ENCODE measurements at places on chromosomes 1 and 21.

- no peak for DNase-seq
Observed at GRCh38 chr1:220307607-220308006, 35.4 kb upstream of the RAB3GAP2 start.

GRCh38 chr21:30924146-30924700 lies 42.8 kb upstream of the KRTAP11-1 start:
- DNase-seq, result no peak

DNA sequence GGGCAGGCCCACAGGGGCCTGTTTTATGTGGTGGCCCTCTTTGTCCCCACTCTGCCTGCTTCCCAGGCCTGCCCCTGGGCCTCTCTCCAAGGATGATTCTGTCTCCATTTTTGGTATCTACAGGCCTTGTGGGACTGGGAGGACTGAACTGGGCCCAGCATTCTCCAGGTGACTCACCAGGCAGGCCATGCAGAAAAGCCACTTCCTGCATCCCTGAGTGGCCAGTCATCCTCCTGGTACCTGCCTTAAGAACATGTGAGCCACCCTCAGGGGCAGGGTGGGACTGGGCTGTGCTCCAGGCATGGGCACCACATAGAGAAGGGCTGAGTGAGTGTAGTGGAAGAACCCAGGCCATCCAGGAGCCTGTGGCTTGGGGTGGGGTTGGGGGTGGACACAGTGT lies 20.0 kb upstream of the BCAR3 start:
- no peak for DNase-seq

DNA sequence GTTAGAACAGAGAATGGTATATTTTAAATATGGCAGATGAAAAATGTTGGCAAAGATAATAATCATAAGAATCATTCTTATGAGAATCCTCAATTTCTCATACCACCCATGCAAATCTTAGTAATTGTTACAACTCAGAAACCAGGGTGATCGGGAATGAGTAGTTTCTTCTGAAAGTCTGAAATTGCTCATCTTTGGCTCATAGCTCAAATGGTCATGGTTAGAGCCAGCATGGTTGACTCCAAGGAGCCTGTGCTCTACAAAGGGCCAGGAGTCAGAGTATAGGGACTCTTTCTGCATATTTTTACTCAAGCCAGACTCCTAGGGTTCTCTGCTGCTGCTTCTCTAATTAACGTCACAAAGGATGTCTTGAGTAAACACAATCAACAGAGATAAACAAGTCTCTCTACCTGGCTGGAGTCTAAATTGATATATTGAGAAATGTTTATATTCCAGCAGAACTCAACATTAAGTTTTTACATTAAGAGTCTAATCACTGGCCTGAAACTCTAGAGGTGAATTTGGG lies 1.9 kb upstream of the ETV3 start:
- DNase-seq, result no peak

DNA sequence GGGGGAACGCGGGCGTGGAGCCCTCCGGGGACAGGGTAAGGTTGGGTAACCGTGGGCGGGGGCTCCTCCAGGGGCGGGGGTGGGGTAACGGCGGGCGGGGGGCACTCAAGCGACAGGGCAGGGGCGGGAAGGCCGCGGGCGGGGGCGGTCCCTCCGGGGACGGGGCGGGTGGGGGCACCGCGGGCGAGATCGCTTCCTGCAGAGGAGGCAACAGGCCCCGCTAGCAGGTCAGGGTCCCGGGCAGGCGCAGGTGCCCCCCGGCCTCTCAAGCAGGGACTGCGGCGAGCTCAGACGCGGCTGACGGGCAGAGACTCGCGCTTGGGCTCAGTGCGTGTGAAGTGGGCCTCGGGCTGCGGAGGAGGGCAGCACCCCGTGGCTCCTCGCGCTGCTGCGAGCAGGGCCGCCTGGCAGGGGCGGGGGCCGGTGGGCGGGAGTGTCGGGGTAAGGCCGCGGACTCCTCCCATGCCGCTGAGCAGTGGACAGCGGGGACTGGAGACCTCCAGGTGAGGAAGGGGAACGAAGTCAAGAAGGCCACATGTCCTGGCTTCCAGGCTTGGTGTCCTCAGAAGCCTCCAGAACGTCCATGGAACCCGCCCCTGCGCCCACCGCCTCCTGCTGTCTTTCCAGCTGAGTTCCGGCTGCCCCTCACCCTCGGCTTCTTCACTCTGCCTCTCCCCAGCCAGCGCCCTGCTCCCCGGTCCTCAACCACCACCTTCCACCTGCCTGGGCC lies 627 bp upstream of the GNB1 start:
- peak; percentile 84 for DNase-seq

Data from liver (tissue), 10 donors.